ENCODE measurements at places on chromosomes 16 and 17.
A peak's percentile ranks its signal among the peaks of the same experiment; 100 is the strongest.

DNA sequence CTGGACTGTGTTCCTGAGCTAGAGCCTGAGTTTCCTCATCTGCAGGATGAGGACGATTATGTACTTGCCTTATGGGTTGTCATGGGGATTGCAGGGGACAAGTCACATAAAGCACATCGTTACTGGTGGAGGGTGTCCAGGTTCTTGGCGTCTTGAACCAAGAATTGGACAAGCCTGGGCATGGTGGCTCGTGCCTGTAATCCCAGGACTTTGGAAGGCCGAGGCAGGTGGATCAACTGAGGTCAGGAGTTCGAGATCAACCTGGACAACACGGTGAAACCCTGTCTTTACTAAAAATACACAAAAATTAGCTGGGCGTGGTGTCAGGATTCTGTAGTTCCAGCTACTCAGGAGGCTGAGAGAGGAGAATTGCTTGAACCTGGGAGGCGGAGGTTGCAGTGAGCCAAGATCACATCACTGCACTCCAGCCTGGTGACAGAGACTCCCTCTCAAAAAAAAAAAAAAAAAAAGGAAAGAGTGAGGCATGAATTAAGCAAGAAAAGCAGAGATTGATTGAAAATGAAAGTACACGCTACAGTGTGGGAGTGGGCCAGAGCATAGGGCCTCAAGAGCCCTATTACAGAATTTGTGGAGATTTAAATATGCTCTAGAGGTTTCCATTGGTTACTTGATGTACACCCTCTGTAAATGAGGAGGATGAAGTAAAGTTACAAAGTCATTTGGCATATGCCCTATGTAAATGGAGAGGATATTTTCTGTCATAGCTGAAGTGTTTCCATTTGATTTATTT is 30.7 kb downstream of the ADGRG5 start:
- DNase-seq = no peak

DNA sequence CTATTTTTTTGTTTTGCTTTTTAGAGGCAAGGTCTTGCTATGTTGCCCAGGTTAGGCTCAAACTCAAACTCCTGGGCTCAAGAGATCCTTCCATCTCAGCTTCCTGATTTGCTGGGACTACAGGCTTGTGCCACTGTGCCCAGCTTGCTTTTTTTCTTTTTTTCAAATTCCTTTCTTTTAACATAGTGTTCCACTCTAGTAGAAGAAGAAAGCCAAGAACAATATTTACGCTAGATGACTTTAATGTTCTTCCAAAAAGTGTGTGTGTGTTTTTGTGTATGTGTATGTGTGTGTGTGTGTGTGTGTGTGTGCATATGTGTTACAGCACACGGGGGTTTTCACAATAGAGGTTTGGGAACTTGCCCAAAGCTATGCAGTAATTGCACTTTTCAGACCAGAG is 10.7 kb upstream of the UMOD start:
- no peak for DNase-seq

- no peak for DNase-seq
Observed at GRCh38 chr17:72724267-72724666, 368.2 kb downstream of the SLC39A11 start.

- no peak for DNase-seq
Observed at GRCh38 chr17:71821511-71821910, 299.3 kb upstream of the SOX9 start.

GRCh38 chr16:637081-638018 is 1.2 kb upstream of the METTL26 start:
- peak; percentile 92 for DNase-seq

DNA sequence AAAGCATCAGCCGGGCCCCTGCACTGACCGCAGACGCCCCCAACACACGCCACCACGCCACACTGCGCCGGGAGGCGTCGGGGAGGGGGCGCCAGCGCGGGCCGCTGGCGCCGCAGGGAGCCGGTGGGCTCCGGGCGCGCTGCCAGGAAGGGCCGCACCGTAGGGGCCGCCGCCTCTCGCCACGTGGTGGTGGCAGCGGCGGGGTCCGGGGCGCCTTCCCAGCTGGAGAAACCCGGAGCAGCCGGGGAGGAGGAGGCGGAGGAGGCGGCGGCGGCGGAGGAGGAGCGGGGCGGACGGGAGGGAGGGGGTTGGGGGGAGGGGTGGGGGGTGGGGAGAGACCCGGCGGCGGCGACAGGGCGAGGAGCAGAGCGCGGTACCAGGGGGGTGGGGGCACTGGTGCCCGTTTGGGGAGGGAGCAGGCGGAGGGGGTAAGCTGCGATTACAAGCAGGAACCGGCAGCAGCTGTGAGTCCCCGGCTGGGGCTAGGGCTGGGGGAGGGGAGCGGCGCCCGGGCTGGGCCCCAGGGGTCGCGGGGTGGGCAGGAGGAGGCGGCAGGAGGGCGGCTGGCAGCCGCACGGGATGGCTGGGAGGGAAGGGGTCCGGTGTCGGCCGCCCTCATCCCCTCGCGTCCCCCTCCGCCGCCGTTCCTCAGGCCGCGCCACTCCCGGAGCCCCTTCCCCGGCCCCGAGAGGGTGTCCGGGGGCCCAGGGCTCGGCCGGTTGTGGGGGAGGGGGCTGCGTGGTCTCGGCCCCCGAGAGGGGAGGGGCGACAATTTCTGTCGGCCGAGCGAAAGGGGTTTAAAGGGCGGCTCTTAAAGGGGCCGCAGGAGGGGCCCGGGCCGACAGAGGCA is at the start of gene TBKBP1:
Gene TBKBP1 (plus strand): TSS at position 431 of the 850 bp plus-strand sequence. CDS start 1,952 bp downstream, outside the sequence.
- DNase-seq = peak; percentile 68

GRCh38 chr16:86748652-86749051 is 170.3 kb downstream of the FOXL1 start:
- DNase-seq = no peak

- DNase-seq = no peak
Observed at GRCh38 chr16:15749371-15749770, 99.3 kb downstream of the NDE1 start.

DNA sequence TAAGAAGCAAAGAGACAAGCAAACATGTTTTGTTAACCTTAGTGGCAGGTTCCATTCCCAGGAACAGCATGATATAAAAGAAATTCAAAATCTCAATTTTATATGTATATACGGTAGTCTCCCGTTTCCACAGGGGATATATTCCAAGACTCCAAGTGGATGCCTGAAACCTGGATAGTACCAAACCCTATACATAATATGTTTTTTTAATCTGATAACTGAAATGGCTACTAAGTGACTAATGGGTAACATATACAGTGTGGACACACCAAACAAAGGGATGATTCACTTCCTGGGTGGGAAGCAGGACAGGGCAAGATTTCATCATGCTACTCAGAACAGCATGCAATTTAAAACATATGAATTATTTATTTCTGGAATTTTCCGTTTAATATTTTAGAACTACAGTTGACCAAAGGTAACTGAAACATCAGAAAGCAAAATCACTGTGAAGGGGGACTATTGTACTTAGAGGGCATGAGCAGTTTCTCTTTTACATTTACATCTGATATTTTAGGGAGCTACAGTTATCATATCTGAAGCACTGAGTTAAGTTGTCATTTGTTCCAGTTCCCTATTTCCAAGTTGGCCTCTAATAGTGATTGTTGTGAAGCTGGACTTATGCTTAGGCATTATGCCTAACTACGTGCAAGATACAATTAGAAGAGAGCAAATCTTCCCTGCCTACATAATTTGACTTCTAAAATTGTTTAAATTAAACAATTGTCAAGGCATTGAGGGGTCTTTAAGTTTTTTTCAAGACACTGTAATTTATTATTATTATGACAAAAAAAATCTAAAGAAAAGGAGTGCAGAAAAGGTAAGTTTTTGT is 34.1 kb upstream of the ABCA6 start:
- no peak for DNase-seq

GRCh38 chr16:9092978-9093344 is 1.5 kb downstream of the HAPSTR1 start:
- DNase-seq = peak; percentile 17

DNA sequence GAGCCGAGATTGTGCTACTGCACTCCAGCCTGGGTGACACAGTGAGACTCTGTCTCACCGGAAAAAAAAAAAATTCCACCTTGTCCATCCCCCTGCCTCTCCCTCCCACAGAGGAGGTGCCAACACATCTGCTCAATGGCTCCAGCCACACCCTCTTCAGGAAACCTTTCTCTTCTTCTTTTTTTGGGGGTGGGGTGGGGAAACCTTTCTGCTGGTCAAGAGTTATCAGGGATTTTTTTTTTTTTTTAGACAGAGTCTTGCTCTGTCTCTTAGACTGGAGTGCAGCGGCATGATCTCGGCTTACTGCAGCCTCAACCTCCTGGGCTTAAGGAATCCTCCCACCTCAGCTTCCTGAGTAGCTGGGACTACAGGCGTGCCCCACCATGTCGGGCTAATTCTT is 18.7 kb downstream of the TNS4 start:
- DNase-seq = no peak

GRCh38 chr16:6961704-6962103 is 370.9 kb upstream of the RBFOX1 start:
- no peak for DNase-seq

- DNase-seq = no peak
Observed at GRCh38 chr16:55810451-55810961, 22.4 kb downstream of the CES1 start.

- DNase-seq = no peak
Observed at GRCh38 chr16:88373927-88374492, 8.7 kb upstream of the ZNF469 start.

DNA sequence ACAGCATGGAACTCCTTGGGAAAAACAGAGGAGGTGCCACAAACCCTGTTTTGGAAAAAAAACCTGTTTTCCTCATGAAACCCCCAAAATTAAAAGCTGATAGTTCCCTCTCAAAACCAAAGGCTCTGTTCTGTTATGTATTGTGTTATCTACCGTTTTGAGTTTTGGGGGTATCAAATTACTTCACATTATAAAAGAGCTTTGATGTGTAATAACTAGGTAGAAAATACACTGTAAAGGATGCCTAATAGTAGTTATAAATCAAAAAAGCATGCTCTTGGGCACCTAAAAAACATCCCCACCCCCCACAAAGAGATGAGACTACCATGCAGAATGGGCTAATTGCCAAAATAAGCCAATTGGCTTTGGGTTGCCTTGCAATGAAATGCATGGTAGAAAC is 30.8 kb downstream of the C16orf54 start:
- no peak for DNase-seq

GRCh38 chr16:75556431-75556950 is 439 bp upstream of the TMEM231 start:
- DNase-seq = no peak

DNA sequence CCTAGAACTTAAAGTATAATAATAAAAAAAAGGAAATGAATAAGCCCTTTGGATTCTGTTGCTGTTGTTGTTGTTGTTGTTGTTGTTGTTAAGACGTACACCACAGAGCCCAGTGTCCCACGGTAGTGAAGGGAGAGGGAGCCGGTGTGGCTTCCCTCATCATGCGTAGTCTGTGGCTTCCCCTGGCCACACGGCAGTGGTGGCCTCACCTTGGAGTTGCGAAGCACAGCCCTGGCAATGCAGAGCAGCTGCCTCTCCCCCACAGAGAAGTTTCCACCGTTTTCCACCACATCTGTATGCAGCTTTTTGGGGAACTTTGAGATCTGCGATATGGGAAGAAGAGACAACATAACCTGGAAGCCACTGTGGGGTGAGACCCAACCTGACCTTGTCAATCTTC is 14.1 kb upstream of the ABCC12 start:
- no peak for DNase-seq

GRCh38 chr16:4372578-4373355 is 1.1 kb downstream of the VASN start:
- no peak for DNase-seq

DNA sequence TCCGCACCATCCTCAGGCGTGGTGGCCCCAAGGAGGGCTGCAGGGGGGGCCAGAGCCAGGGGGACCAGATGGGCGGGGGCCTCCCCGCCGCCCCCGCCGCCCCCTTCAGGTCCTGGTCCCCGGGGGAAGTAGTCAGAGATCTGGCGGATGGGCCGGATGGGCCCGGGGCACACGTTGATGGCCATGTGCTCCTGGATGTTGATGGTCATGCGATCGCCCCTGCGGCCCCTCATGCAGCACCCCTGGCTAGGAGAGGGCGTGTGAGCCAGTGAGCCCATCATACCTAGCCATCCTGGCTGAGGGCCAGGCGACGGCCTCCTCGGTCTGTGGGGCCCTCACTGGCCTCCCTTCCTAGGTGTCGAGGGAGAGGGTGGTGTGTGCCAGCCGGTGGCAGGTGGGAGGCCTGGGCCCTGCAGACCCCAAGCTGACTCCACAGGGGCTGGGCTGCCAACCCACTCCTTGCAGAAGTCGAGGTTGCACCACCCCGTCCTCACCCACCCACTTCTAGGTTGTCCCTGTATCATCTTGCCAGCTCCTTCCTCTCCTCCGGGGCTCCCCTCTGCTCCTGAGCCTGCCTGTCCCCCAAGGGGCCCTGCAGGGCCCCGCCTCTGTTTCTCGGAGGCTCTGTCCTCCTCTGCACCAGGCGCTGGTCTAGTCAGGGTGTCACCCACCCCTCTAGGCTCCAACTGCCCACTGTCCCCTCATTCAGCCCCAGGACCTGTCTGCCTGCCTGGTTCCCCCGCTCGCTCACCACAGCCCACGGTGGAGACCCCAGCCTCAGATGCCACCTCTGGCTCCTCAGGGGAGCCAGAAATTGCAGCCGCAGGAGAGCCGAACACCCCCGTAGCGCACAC is 610 bp downstream of the DOC2A start:
- no peak for DNase-seq

- no peak for DNase-seq
Observed at GRCh38 chr16:81201267-81201666, 37.2 kb upstream of the BCO1 start.

GRCh38 chr17:4550534-4551039 is 4.6 kb downstream of the MYBBP1A start:
- no peak for DNase-seq

- no peak for DNase-seq
Observed at GRCh38 chr17:34300652-34301370, 15.3 kb downstream of the CCL11 start.

DNA sequence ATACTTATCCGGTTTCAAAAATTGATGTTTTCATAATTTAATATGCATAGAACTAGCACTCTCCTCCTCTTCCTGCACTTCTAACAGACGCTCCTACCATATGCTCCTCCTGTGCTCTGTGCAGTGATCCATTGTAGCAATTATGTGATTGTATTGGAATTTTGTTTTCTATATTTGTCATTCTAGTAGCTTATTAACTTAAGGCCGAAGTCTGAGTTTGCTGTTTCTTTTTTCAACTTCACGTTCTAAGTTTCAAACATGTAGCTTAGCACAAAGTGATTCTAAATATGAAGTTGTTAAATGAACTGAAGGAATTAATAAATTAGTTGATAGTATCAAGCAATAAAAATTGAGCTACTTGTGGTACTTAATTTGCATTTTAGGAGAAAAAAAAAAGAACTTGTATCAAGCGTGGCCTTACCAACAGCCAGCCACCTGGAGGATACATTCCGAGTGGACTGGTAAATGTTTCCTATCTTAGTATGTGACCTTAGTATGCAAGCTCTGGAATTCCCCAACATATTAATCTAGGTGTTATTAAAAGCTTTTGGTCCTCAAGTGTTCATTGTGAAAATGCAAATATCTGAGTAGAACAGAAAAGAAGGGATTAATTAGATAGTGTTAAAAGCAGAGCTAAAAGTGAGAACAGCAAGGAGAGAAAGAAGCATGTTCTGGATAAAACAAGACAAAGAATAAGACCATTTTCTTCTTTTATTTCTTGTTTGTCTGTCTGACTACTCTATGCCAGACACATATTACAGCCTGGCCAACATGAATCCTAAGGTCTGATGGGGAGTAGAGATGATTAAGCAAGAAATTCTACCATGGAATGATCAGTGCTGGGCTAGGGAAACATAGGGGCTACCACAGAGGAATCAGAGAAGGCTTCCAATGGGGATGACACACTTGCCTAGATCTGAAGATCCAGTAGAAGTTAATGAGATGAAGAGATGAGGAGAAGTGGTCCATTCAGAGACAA is 290.4 kb upstream of the MON1B start:
- no peak for DNase-seq

GRCh38 chr16:50752471-50753235 is 10.8 kb downstream of the CYLD start:
- no peak for DNase-seq

- peak; percentile 57 for DNase-seq
Observed at GRCh38 chr17:10327640-10328039, 45.2 kb downstream of the MYH13 start.
